ENCODE measurements at places on chromosomes 11 and 22. TPM values are rescaled to one million over a fixed set of nuclear protein-coding genes. Genes with fewer than 3 reads are reported as not detected.

SLC29A2 gene
- 0.39 TPM for total RNA-seq

C11orf87 gene
- not detected for total RNA-seq

MS4A12 gene
- total RNA-seq: not detected

APOC3 gene
- total RNA-seq: not detected

C11orf52 gene
- 8.1 TPM for total RNA-seq

NRGN gene
- 0.11 TPM for total RNA-seq

DEPDC7 gene
- 38.9 TPM for total RNA-seq

CTSF gene
- 11.1 TPM for total RNA-seq

DCHS1 gene
- 0.33 TPM for total RNA-seq

ZBTB16 gene
- total RNA-seq: 137 TPM

UBQLN3 gene
- total RNA-seq: under 0.01 TPM

Data from placental epithelial cell (primary cell).